GM23248 (cell line): ENCODE measurements at places on chromosomes 3 and 15. TPM values are rescaled to one million over a fixed set of nuclear protein-coding genes. Genes with fewer than 3 reads are reported as not detected.

DNA sequence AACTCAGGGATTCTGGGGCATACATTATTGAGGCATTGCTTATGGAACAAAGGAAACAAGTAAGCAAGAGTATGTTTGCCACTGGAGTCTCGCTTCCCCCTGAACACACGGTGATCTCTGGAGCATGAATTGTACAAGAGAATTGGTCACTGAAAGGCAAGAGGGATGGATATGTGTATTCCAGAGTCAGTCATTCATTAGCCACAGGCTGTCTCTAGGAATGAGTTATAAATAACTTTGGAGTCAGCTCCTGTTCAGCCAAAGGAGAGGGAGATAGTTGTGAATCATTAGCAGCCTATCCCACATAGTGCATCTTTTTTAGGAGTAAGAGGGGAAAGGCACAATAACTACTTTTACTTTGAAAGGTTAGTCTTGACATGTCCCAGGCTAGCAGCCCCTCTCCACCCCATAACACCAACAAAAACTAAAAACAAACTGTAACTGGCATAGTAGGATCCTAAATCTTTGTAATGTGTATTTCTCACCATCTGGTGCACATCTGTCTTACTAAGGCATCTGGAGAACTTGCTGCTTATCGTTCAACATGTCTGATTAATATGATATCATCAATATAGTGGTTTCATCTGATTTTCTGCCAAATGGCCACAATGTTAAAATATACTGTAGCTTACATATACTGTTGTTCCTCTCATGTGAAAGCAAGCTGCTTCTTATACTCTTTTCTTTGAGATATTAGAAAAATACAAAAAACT, 462.2 kb downstream of the GRM7 start:
- no peak for DNase-seq

GRCh38 chr3:155184011-155184410, 103.9 kb downstream of the MME start:
- no peak for DNase-seq

GRCh38 chr3:182925944-182926337, 54.4 kb downstream of the DCUN1D1 start:
- DNase-seq, result no peak

- DNase-seq, result peak; percentile 73
These were observed 173.2 kb upstream of the PRICKLE2 start for GRCh38 chr3:64398476-64398875.

DNA sequence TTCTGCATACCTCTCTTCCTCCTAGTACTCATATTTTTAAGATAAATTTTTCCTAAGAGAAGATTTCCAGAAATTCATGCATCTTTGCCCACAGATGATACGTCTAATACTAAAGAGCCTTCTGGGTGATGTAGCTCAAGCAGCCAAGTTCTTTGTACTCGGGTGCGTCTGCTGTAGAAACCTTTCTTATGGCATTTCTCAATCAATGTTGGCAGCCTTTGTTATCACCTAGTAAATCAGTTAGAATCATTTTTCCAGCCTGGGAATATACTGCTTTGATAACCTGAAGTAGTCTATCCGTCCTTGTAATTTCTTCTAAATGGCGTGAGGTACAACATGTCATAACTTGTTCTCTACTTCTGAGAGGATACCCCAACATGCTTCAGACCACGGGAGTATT, 104.5 kb downstream of the GOLIM4 start:
- no peak for DNase-seq

DNA sequence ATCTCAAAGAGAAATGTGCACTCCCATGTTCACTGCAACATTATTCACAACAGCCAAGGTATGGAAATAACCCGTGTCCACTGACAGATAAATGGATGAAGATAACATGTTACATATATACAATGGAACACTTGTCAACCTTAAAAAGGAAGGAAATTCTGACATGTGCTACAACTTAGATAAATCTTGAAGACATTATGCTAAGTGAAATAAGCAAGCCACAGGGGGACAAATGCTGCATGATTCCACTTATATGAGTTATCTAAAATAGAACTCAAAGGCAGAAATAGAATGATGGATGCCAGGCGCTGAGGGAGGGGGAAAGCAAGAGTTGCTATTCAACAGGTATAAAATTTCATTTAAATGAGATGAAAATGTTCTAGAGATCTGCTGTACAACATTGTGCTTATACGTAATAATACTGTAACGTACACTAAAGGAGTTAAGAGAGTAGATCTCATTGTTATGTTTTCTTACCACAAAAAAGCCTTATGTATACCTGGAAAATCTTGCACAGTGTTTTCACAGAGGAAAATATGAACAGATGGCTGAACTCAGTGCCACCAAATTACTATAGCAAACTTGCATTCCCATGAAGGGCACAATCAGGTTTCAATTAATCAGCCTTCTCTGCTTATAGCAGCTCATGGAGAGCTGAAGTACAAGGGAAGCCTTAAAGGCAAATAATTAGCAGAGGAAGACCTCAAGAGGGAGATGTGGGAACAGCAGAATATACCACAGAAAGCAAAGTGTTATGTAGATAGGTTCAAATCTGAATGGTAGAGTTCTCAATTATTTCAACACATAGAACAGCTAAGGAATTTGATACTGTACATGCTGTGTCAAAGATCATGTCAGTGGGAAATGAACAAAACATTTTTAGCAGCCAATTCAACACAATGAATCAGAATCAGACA, 8.1 kb upstream of the VPS39 start:
- DNase-seq, result peak; percentile 6

- no peak for DNase-seq
These were observed 50.1 kb upstream of the LEKR1 start for GRCh38 chr3:156776031-156776430.

- DNase-seq, result peak; percentile 87
These were observed 89.7 kb downstream of the AQP9 start for GRCh38 chr15:58227706-58228543.

- no peak for DNase-seq
These were observed 27.0 kb downstream of the KATNBL1 start for GRCh38 chr15:34182942-34183341.

DNA sequence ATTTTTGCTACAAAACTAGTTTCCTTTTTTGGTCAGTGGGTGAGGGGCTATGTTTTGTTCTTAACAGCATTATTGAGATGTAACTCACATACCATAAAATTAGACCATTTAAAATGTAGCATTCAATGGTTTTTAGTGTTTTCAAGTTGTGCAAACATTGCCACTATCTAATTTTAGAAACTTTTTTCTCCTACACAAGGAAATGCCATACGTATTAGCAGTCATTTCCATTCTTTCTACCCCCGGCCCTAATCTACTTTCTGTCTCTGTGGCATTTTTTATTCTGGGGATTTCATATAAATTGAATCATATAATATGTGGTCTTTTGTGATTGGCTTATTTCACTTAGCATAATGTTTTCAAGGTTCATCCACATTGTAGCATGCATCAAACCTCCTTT, 55.0 kb upstream of the TIPARP start:
- DNase-seq, result peak; percentile 67

- DNase-seq, result peak; percentile 24
These were observed 27.5 kb upstream of the FAM81A start for GRCh38 chr15:59410391-59410896.

- DNase-seq, result peak; percentile 76
These were observed 40.7 kb downstream of the LDHAL6B start for GRCh38 chr15:59247364-59247763.

GRCh38 chr15:99818872-99819271, 85.6 kb upstream of the LYSMD4 start:
- no peak for DNase-seq

- DNase-seq, result no peak
These were observed 23.5 kb downstream of the NOX5 start for GRCh38 chr15:69037977-69038376.

DNA sequence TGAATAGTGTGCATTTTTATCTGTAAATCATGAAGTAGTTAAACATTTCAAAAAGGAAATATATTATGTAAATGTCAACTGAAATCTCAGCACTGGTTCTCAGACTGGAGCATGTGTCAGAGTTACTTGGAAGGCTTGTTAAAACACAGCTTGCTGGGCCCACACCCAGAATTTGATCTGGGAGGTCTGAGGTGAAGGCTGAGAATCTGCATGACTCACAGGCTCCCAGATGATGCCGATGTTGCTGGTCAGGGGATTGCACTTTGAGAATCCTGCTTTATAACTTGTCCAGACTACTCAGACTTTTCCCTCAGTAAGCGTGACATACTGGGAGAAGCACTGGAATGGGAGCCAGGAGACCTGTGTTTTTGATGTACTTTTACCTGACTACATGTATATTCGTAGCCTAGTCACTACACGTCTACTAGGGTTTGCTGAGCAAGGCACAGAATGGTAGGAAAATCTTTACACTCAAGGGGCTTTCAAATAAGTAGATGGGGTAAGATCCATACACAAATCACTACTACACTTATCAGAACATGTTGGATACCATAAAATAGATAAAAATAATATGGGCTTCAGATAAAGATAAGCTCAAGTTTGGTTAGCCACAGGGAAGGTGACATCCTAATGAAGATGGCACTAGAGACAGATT, 77.1 kb upstream of the MEX3B start:
- DNase-seq, result peak; percentile 98

- no peak for DNase-seq
These were observed 1352.2 kb upstream of the EPHA6 start for GRCh38 chr3:95462161-95462560.

- peak; percentile 61 for DNase-seq
These were observed 421.4 kb downstream of the MECOM start for GRCh38 chr3:169241991-169242707.

DNA sequence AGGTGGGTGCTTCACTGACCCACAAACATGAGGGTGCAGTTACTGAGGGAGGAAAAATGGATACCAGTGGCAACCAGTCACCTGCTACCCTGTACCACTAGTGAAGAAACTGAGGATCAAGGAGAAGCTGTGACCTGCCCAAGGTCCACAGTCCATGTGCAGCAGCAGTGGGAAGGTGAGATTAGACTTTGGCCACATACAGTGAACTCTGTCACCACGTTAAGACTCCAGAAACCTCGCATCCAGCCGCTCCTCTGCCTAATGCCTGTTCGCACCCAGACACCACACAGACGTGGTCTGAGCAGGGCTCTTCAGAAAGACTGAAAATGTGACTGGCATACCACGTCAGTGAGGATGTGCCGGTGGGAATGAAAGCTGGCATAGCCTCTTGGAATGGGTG, 20.0 kb downstream of the TPRA1 start:
- DNase-seq, result no peak

- DNase-seq, result no peak
These were observed 16.6 kb downstream of the HMCES start for GRCh38 chr3:129295286-129295685.

- DNase-seq, result no peak
These were observed 165.8 kb upstream of the KCNMB2 start for GRCh38 chr3:178370387-178370786.

DNA sequence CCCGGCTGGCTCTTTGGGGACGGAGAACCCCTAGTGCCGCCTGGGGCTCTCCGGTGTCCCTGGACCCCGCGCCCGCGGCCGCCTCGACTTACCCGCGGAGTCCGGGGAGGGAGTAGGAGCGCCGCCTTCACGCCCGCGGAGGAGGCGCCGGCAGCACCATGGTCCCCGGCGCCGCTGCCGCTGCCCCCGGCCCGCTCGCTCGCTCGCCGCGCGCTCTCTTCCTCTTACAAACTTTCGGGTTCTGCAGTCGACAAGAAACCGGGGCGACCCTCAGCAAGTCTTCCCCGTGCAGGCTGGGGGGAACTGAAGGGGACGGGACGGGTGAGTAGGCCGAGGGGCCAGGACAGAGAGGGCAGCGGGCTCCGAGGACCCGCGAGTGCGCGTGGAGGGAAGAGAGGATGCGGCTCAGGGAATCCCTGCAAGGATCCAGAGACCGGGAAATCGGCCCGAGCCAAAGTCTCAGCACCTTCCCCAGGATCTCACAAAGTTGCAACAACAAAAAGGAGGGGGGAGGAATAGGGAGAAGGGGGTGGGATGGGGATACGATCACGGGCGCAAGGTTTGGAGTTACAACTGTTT, 2.0 kb downstream of the FOXP1 start:
- DNase-seq, result peak; percentile 65

DNA sequence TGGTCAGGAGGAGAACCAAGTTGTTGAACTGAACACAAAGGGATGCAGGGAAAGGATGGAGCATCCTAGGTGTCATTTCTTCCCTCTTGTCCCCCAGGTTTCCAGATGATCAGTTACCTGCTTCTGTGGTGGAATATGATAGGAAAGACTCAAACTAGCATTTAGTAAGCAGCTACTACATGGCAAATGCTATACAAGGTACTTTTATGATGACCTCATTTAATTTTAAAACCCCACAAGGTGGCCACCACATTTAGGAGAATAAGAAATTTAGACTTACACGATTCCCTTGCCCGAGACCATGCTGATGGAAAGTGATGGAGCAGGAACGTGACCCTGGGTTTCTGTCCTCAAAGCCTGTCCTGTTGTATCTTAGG, 40.9 kb downstream of the CCR4 start:
- DNase-seq, result no peak

DNA sequence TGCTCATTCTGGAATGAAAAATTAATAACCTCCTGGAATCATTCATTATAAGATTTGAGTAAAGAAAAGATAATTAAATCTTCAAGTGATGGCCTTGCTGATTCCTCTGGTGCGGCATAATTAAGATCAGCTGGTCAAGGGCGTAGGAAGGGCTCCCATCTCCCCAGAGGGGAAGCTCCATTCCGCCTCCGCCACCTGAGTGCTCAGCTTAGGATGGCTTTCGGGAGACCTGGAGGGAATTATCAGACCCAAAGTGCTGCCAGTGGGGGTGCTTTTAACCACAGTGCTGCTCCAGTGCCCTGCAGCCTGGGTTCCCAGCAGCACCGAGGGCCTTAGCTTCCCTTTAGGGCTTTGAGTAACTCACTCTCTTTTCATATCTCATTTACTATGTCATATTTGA, 556.6 kb upstream of the RGMA start:
- no peak for DNase-seq

GRCh38 chr15:101254157-101255050, 2.6 kb upstream of the CHSY1 start:
- no peak for DNase-seq

Gene CASR
- not detected in 2 replicates for total RNA-seq

Gene GOLGA6L9
- total RNA-seq, result 0.76 and 1.1 TPM in 2 replicates

Gene TNFAIP8L3
- total RNA-seq, result 2.8 and 6.8 TPM in 2 replicates

Gene AMIGO3
- total RNA-seq, result 3.2 TPM in 1 of 2 replicates, not detected in the other

Gene PCOLCE2
- 46.4 and 69.2 TPM in 2 replicates for total RNA-seq

Gene MYL3
- total RNA-seq, result not detected in 2 replicates

Gene ASB14
- not detected in 2 replicates for total RNA-seq

Gene MNS1
- total RNA-seq, result 1.4 and 2.9 TPM in 2 replicates

Gene NRG4
- total RNA-seq, result not detected in 2 replicates

Gene CYP8B1
- total RNA-seq, result not detected in 2 replicates
